ENCODE measurements at places on chromosomes 13 and 19. TPM values are rescaled to one million over a fixed set of nuclear protein-coding genes. Genes with fewer than 3 reads are reported as not detected.

Gene C5AR2
- polyA plus RNA-seq = 0.02 TPM

DNA sequence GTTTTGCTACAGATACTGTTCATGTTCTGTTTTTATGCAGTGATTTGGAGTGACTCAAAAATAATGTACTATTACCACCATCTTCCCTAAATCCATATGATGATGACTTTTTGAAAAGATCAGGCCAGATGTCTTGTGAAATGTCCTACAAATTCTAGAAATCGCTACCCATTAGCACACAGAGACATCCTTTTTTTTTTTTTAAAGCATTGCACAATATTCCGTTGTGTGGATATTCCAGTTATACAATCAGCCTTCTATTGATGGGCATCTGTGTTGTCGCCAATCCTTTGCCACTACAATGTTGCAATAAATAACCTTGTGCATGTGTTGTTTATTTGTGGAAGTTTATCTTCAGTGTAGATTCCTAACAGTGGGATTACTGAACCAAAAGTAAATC is 24.5 kb downstream of the ZDHHC20 start:
- H3K27ac ChIP-seq = no peak overlapping the region
- no peak overlapping the region for H3K4me3 ChIP-seq
- no peak for DNase-seq
- no peaks in the 10 kb centered on the region for H3K27me3 ChIP-seq

Gene PEAK3
- not detected for polyA plus RNA-seq

GRCh38 chr19:1266129-1266915 is 2.8 kb upstream of the CIRBP start:
- H3K4me3 ChIP-seq = peak overlapping the region; percentile 64
- H3K36me3 ChIP-seq = peaks cover 14% of the 10 kb centered on the region

Gene PSG1
- 0.19 TPM for polyA plus RNA-seq

DNA sequence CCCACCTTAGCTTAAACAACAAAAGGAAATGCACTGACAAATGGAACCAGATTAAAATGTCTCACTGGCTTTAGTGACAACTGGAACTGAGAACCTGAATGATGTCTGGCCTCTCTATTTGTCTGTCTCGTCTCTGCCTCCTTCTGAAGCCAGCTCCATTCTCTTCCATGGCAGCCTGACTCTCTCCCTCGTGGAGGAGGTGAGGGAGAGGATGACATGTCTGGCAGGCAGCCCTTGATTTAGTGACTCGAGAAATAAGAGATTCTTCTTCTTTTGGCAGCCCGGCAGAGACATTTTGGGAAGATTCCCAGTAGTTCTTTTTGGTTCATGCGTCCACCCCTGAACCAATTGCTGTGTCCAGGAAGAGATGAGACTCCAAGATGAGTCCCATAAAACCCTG is 131.7 kb downstream of the KLF5 start:
- no peaks in the 10 kb centered on the region for H3K36me3 ChIP-seq
- peaks cover 3% of the 10 kb centered on the region for H3K4me1 ChIP-seq
- H3K4me3 ChIP-seq = no peak overlapping the region
- no peak overlapping the region for H3K27ac ChIP-seq
- no peak for DNase-seq
- H3K27me3 ChIP-seq = no peaks in the 10 kb centered on the region

GRCh38 chr19:16509141-16510061 is 13.2 kb downstream of the C19orf44 start:
- H3K4me3 ChIP-seq = no peak overlapping the region
- DNase-seq = peak; percentile 1
- no peak overlapping the region for H3K27ac ChIP-seq
- peaks cover 19% of the 10 kb centered on the region for H3K36me3 ChIP-seq
- no peaks in the 10 kb centered on the region for H3K27me3 ChIP-seq
- no peaks in the 10 kb centered on the region for H3K4me1 ChIP-seq

DNA sequence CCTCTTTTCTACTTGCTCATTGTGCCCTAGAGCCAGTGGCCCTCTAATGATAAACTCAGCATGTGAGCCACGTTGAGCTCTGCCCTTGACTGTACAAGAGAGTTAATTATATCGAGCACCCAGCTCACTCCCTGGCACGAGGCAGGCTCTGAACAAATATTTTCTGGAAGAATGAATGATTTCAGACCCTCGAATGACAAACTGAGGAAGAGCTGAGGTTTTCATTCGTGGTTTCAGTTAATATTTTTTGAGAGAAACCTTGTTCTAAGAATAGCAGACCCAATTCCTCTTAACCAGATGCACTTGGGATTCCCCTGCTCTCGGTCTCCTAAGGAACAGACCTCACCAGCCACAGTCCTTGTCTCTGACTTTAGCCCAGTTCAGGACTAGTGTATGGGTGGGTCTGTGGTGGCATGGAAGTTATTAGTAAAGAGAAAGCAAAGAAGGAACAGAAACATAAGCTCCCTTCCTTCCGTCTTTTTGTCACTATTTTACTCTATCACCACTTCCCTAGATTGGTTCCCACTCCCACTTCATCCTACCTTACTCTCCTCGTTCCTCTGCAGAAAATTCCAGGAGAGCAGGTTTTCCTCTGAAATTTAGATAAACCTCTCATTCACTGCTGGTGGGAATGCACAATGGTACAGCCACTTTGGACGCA is 22.1 kb upstream of the WDFY2 start:
- H3K4me1 ChIP-seq = peaks cover 5% of the 10 kb centered on the region
- DNase-seq = no peak
- no peak overlapping the region for H3K27ac ChIP-seq
- H3K4me3 ChIP-seq = no peak overlapping the region
- H3K27me3 ChIP-seq = no peaks in the 10 kb centered on the region

- no peaks in the 10 kb centered on the region for H3K4me1 ChIP-seq
- no peak overlapping the region for H3K27ac ChIP-seq
- no peaks in the 10 kb centered on the region for H3K36me3 ChIP-seq
- H3K4me3 ChIP-seq = no peak overlapping the region
Observed at GRCh38 chr13:33318744-33319143, 33.2 kb upstream of the STARD13 start.
